ENCODE measurements at places on chromosomes 6 and 20.
A peak's percentile ranks its signal among the peaks of the same experiment; 100 is the strongest.

DNA sequence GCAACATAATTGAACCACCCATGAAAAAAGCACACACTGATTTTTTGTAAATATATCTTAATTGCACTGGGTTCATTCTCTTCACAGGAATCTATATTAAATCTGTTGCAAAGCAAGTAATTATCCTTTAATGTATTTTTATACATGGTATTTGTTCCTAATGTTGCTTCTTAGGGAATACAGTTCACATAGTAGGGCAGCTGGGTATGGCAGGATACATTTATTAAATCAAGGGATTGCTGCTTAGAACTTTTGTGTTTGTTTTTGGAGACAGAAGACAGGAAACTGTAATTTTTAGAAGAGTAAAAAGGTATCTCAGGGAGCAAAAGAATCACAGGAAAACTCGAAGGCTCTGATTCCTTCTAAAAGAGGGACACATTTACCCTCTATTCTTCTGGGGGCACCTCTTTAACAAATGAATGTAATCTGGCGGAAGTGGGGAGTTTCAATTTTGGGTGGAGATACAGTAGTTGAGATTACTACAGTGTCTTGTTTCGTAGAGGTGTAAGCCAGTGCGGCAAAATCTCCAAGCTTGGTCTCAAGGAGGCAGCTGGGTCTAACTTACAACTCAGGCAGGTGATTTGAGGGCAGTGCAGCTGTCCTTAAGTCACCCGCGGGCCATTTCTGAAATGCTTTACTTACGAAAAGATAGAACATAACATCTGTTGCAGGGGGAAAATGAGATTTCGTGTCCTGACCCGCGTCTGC, 812 bp upstream of the SMIM13 start:
- no peak for DNase-seq

GRCh38 chr6:154230393-154230792, 126.2 kb downstream of the IPCEF1 start:
- no peak for DNase-seq

DNA sequence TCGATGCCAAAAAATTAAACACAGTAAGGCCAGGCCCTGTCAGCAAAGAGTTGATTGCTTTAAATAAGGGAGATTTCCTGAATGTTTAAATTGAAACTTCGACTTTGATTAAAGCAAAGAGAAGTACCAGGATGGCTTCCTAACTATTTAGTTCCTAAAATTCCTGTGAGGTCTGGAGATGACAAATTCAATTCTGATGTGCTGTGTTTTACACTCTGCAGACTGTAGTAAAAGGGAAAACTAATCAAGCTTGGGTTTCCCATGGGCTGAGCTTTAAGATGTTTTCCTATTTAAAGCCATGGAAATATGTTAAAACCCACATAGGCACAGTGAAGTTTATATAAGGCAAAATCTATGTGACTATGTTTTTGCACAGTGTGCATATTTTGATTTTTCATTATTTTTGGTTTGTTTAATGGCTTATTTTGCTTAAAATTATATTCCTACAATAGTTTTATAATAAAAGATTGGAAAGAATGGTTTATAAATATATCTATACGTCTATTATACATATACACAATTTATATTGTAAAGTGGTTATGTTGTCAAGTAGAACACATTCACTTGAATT, 198.5 kb upstream of the EYA4 start:
- no peak for DNase-seq

DNA sequence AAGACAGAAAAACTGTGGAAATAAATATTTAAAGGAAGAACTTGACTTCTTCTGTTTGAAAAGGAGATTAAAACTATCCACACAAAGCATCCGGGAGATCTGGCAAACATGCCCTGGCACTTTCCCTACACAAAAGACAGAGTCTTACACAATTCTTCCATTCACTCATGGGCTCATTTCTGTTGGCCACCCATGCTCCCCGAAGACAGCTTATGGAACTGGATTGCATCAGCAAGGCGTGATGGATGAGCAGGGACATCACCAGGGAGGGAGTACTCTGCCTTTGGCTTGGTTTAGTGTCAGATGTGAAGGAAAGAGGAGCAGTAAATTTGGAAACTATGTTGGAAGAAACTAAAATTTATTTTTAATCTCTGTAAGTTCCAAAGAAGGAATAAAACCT, 379.3 kb downstream of the CD109 start:
- DNase-seq = no peak

GRCh38 chr6:29986179-29986781, 43.9 kb downstream of the HLA-A start:
- DNase-seq = no peak

DNA sequence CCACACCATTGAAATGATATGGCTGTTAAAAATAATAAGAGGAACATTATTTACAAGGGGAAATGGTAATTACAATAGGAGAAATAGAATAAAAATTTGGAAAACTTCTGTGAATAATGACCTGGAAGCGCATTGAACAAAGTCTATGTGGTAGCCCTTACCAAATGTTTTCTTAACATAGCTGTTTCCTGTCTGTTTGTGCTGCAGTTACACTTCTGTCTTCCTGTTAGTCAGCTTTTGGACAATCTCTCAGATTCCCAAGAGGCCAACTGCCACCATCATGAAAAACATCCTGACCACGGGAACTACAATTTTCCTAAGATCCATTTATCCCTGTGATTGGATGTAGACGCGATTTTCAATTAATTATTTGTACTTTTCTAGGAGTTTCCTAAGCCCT, 754.4 kb upstream of the MARCKS start:
- DNase-seq = no peak

DNA sequence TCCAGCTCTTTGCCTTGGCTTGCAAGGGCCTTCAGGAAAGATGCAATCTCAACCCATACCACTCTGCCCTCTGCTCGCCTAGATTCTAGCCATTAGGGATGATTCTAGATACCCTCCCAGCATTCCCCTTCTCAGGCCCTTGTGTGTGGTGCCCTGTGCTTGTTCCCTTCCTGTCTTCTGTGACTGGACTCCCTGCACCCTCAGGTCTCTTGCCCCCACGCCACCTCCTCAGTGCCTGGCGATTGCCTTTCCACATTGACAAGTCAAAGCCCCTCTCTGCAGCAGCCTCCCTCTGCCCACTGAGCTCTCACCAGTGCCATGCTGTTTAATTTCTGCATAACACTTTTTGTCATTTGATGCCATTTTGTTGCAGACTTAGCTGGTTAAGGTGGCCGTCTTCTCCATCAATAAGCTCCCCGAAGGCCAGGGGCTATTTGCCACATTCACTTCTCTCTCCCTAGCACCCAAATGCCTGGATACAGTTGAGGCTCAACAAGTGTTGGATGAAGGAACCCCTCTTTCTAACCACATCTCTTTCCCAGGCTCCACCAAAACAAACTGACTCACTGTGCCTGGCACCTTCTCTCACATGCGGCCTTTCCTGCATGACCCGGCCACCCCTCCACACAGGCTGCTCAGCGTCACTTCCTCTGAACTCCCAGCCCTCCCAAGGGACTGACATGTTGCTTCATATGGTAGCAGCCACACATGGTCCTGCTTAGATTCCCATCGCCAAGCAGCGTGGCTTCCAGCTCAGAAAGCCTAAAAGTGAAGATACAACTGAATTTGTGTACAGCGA, 4.6 kb upstream of the TXNDC5 start:
- no peak for DNase-seq

DNA sequence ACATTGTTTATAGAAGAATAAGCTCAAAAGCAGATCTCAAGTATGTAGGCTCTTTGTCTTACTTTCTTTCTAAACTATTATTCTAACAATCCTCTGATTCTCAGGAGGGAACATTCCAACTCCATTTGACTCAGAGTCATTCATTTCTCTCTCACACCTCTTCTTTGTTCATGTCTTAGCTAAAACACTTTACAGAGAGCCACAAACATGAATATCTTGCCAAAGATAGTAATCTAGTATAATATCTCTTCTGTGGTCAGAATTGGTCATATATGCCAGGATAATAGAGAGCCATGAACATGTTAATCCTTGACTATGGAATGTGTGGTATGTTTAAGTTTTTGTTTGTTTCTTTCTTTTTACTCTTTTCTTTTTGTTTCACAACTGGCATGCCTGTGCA, 456.0 kb upstream of the PTCHD4 start:
- DNase-seq = no peak

DNA sequence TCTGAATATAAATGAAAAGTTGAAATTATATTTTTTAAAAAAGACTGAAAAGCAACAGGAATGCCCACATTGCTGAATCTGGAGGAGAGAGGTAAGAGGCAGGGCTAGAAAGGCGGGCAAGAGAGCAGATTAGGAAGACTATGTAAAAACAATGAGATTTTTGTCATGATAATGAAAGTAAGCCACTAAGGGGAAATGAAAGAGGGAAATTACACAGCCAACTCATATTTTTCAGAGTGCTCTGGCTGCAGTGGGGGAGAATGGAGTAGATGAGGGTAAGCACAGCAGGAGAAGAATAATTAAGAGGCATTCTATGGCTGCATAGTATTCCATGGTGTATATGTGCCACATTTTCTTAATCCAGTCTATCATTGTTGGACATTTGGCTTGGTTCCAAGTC, 281.9 kb downstream of the PKHD1 start:
- DNase-seq = no peak

DNA sequence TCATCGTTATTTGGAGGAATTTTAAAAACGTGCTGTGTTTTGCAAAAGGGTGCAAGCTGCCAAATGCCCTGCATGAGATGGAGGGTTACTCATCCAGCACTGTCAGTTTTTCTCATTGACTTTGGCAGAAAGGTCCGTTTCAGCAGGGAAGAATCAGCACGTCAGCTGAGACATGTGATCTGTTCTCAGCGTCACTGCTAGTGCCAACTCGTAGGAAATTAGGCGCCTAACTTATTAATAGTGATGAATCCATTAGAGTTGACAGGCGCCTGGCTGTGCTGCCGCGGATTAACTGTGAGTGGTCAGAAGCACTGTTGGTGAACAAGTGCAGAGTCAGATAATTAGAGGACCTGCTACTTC, 175.5 kb upstream of the FOXQ1 start:
- DNase-seq = no peak

DNA sequence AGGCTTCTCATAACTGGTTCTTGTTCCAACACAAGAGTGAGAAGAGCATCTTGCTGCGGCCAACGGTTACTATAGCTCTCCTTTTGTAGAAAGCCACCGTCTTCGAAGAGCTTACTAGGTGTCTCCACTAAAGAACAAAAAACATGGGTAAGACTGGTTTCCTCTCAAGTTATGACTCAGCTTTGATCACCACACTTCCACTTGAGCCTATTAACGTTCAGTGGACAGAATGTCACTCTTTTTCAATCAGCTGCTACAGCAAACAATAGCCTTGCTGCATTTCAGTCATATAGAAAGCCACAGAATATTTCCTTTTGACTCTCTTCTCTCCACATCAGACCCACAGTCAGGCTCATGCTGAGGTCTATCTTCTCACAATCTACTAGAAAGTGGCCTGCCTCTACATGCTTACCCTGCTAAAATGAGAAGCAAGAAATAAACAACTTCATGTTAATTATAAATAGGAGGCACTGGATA, 243.5 kb upstream of the PREP start:
- peak; percentile 26 for DNase-seq

DNA sequence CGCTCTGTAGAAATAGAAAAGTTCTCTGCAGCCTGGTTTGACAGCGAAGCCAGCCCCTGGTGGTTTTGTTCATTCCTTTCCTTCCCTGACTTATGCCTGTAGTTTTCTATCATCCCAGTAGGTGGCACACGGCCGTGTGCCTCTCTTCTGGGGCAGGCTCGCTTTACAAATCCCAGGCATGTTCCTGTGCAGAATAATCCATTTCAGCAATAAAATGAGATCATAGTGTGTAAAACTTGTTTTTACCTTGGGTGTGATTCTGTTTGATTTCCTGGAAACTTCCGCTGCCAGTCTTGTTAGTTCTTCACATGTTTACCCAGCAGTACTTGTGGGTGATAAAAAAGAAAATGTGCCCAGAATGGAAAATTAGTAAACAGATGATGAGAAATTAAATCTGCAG, 7.4 kb upstream of the INSM1 start:
- peak; percentile 35 for DNase-seq

DNA sequence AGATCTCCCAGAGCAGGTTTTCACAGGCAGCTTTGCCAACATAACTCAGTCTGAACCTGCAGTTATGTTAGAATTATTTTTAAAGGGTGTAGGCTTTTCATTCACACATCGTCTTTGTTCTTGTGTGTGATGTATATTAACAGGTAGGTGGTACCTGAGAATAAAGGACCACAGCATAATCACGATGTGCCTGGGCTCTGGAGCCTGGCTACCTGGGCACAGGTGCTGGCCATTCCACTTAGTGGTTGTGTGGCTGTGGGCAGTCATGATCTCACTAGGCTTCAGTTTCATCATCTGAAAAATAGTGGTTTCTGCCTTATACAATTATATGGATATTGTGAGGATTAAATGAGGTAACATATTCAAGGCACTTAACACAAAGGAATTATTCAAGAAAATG, 6.4 kb downstream of the CD109 start:
- no peak for DNase-seq

- DNase-seq = no peak
Measured at GRCh38 chr6:17957904-17958620, 29.4 kb downstream of the KIF13A start.

GRCh38 chr6:127907960-127908640, 7.2 kb upstream of the THEMIS start:
- no peak for DNase-seq

Measured in activated naive CD8-positive, alpha-beta T cell treated with anti-CD3 and anti-CD28 coated beads, Interleukin-2, amount 50 U/mL, for 24 hours (primary cell).